ENCODE measurements at places on chromosomes 3 and 15.

GRCh38 chr3:186643493-186643892, 3.3 kb downstream of the FETUB start:
- DNase-seq = no peak

DNA sequence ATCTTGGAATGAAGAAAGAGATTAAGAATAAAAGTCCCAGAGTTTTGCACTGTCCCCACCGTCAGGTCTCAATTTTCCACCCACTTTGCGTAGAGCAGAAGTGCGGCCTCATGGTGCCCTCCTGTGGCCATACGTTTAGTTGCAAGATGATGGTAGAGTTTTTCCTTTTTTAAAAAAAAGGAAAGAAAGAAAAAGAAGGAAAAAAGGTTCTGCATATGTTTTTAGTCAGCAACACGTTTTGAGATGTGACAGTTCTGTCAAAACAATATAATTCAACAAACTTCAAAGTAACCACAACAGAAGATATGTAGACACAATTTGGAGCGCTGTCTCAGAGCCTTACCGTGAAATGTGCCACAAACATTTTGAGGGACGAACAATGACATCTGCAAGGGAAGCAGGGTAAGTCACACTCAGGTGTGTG, 24.6 kb downstream of the EBLN2 start:
- DNase-seq = peak; percentile 4

GRCh38 chr3:155088706-155089345, 8.7 kb downstream of the MME start:
- DNase-seq = no peak

DNA sequence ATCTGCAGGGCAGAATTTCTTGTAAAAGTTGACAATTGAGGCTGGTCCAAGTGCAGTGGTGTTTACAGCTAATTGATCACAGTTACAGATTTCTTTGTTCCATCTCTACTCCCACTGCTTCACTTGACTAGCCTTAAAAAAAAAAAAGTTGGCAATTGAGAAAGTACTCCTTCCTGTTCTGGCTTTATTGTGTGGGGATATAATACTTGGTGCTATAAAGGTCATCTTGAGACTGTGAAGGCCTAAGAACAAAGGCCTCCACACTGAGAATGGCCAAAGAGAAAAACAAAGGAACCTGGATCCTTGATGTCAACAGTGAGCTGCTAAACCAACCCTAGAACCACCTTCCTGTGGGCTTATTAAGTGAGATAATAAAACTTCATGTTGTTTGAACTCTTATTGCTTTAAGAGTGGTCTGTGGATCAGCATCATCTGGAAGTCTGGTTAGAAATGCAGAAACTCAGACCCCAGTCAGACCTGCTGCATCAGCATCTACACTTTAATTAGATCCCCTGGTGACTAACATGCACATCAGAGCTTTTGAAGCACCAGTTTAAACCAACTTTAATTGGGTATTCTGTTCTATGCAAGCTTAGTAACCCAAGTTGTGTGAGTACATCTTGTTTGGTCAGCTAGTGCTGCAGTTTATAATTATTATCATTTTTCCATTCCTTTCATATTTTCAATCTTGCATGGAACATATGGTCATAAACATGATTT, 55.2 kb downstream of the TMOD3 start:
- no peak for DNase-seq

GRCh38 chr3:147963711-147964110, 554.5 kb downstream of the ZIC1 start:
- DNase-seq = no peak

GRCh38 chr3:112776836-112777235, 69.8 kb downstream of the CD200R1L start:
- no peak for DNase-seq

DNA sequence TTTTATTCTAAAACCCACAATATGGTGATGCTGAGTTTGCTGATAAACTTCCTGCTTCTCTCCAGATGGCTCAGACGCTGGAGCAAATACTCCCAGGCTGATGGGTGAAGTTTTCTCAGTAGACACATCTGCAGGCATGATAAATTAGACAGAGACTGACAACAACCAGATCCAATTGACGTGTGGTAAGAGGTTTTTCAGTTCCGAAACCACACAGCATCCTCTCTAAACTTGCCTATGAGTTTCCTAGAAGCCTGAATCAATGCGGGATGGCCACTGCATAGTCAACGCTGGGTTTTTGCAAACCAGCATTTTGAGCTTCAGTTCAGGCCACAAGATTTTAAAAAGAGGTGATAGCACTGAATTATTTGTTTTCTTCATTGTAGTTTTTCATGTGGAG, 360.3 kb upstream of the ARRDC4 start:
- no peak for DNase-seq

DNA sequence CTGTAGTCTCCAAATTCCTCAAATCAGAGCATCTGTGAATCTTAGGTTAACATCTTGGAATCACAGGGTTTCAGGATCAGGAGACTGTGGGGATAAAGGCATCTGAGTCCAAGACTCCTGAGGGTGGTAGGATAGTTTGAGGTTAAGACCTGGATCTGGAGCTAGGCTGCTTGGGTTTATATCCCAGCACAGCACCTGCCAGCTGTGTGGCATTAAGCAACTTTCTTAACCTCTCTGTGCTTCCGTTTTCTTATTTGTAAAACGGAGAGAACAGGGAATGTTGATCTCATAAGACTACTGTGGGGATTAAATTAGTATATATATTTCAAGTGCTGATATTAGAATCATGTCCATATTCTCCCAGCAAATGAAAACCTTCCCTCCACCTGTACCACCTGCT, 33.6 kb downstream of the WNT7A start:
- DNase-seq = no peak

GRCh38 chr15:43775411-43775965, 1.3 kb downstream of the ELL3 start:
- peak; percentile 82 for DNase-seq

- no peak for DNase-seq
Measured at GRCh38 chr3:29764041-29764440, 483.2 kb downstream of the RBMS3 start.

GRCh38 chr15:57690341-57690966, 16.1 kb upstream of the POLR2M start:
- DNase-seq = no peak

GRCh38 chr3:185405243-185405642, 42.3 kb downstream of the MAP3K13 start:
- no peak for DNase-seq

DNA sequence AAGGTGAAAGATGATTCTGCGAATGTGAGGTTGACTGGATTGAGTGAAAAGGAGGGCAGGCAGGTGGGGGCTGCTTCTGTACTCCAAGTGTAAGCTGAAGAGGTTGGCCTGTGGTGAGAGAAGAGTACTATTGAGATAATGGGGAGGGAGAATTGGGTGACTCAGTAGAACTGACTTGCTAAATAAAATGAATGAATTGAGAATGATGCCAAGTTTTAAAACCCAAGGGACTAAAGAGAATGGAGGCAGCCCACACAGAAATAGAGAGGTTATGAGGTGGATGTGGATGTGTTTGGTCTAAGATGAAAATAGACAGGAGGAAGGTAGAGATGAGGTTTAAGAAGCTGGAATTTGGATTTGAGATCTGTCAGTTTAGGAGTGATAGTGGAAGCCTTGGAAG, 5.9 kb downstream of the MME start:
- no peak for DNase-seq

- no peak for DNase-seq
Measured at GRCh38 chr3:37997791-37998370, 7.3 kb downstream of the VILL start.

DNA sequence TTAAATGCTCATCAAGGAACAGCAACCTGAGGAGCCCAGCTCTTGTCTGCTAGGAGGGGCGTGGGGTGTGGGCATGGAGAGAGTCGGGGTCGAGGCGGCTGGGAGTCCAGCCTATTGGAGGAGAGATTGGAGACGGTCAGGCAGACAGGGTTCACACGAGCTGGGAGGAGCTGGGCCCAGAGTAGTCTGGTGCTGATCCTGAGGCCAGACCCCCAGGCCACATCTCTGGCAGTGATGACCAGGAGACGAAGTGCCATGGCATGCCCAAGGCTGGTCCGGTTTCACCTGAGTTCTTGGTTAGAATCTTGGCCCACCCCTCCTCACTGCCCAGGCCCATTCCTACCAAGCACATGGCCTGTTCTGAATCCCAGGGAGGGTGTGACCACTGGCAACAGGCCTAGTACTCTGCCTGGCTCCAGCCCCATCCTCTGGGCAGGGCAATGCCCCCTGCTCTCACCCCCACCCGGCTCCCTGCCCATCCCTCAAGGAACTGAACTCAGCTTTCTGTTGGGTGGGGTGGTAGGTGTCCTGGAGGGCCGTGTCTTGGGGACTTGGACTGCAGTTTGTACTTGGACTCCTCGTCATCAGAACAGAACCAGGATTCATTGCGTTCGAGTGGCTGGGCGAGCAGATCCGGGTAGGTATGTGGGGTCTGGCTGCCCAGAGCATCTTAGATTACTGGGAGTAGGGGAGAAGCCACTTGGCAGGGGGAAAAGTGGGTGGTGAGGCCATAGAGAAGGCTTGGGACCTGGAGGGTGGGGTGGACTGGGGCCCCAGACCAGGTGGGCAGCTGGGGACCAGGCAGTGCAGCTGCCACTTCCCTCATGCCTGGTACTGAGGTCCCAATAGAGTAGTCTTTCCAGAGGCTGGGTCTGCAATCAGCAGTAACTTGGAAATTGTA, 20.8 kb downstream of the SLC28A1 start:
- no peak for DNase-seq

GRCh38 chr3:173045770-173046382, 95.2 kb downstream of the SPATA16 start:
- no peak for DNase-seq

- DNase-seq = no peak
Measured at GRCh38 chr3:30085486-30085885, 520.9 kb upstream of the TGFBR2 start.

- DNase-seq = no peak
Measured at GRCh38 chr3:100399341-100400071, 1.4 kb downstream of the TOMM70 start.
